ENCODE measurements at places on chromosomes 5 and 9.

DNA sequence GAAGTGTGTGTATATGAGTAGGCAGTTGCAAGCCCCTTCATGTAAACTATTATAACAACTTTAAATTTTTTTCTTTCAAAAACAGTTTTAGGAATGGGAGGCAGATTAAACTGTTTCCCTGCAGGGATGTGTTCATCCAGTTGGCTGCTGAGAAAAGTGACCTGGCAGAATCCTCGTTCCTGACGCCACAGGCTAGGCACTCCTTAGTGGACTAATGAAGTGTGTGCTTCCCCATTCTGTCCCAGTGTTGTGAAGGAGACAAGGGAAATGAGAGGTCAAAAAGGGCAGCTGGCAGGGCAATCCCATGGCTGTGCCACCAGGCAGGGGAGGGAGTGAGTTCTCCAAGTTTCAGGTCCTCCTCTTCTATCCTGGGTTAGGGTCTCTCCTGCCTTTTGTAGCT, 59.8 kb downstream of the FOXD1 start:
- no peak for DNase-seq

DNA sequence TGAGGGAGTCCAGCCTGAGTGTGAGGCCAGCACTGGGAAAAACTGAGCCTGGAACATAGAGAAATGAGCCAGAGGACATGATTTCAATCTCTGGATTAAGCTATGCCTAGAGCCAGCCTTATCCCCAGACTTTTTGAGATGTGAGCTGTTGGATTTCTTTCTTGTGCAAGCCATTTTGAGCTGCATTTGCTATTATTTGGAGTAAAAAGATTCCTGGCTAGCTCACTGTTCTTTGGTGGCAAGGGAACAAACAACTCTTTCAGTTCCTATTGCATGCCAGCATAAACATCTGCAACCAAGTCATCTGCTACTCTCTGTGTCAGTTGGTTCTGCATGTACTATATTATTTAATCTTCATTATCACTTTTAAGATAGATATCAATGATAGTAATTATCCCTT, 70.1 kb upstream of the MAN2A1 start:
- no peak for DNase-seq

GRCh38 chr9:114681594-114682332, at the start of gene TEX48:
Gene TEX48, minus strand, starts transcription at chr9:114682192. Its CDS starts 10,469 bp downstream, at chr9:114671723.
- peak; percentile 85 for DNase-seq

GRCh38 chr9:134495881-134496412, 145.7 kb upstream of the COL5A1 start:
- DNase-seq = no peak

- DNase-seq = peak; percentile 75
These were observed 2.9 kb downstream of the OR2S2 start for GRCh38 chr9:35954942-35955546.

GRCh38 chr5:59097712-59098111, 514.8 kb downstream of the RAB3C start:
- DNase-seq = no peak

DNA sequence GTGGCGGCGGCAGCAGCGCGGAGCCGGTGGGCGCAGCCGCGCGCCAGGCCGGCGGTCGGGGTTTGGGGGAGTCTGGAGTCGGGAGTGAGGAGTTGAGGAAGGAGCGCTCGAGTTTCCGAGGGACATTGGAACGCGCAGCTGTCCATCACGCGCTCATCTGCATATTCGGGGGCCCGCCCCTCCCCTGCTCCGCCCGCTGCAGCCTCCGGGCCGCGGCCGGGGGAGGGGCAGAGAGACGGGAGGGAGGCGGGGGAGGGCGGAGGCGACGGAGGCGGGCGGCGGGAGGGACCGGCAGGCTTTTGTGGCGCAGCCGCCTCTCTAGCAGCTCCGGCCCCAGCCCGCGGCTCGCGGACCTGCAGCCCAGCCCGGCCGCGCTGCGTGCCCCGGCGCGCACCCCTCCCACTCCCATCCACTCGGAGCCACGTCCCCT, at the start of gene IRX2:
IRX2 (minus strand) TSS at position 86 of the 430 bp plus-strand sequence. CDS start 264 bp downstream, outside the sequence.
- no peak for DNase-seq

- DNase-seq = no peak
These were observed 469.4 kb downstream of the CDK5RAP2 start for GRCh38 chr9:120110520-120110919.

GRCh38 chr5:149706158-149706557, 24.0 kb upstream of the PPARGC1B start:
- DNase-seq = no peak

GRCh38 chr9:112863746-112864145, 26.9 kb downstream of the SLC46A2 start:
- DNase-seq = no peak

GRCh38 chr9:3946840-3947587, 352.9 kb downstream of the GLIS3 start:
- no peak for DNase-seq

DNA sequence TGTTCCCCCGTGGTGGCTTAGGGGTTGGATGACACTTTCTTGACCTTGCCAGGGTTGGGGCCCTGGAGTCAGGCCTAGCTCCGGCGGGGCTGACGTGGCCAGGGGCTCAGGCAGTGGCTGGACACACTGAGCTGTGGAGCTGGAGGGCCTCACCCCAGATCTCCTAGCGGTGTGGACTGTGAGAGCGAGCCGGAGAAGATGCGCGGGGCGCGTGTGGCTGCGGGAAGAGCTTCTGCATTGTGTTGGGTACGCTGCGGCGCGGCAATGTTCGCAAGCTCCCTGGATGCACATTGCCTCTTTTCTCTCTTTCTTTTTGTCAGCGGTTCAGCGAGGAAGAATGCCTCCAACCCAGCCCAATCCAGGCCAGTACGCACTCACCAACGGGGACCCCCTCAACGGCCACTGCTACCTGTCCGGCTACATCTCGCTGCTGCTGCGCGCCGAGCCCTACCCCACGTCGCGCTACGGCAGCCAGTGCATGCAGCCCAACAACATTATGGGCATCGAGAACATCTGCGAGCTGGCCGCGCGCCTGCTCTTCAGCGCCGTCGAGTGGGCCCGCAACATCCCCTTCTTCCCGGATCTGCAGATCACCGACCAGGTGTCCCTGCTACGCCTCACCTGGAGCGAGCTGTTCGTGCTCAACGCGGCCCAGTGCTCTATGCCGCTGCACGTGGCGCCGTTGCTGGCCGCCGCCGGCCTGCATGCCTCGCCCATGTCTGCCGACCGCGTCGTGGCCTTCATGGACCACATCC, 4.8 kb downstream of the NR2F1 start:
- DNase-seq = no peak

- DNase-seq = peak; percentile 10
These were observed 315.5 kb upstream of the C9orf72 start for GRCh38 chr9:27888661-27889295.

DNA sequence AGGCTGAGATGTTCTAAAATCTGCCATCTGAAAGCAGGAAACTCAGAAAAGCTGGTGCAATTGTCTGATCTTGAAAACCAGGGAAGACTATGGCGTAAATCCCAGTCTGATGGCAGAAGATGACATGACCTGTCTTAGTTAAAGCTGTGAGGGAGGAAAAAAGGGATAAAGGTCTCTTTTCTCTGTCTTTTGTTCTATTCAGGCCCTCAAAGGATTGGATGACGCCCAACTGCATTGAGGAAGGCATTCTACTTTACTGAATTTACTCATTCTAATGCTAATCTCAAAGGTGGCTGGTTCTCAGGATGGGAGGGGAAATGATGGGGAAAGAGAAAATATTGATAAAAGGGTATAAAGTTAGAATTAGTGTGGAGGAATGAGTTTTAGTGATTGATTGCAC, 312.8 kb upstream of the CTNND2 start:
- no peak for DNase-seq

DNA sequence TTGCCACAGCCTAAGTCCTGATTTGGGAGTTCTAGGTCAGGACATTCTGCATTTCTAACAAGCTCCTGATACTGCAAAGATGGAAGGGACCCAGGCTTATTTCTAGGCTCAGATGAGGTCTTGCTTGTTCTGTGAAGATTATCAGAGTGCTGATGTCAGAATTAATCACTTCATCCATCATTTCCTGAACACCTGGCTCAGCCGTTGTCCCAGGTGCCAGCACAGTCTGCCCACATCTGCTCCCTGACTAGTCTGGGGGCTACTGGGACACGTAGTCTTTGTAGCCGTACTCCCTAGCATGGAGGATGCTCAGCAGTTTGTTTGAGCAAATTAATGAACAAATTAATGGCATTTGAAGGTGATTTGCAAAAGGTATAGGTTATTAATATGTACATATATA, 17.9 kb upstream of the SPINK4 start:
- no peak for DNase-seq

GRCh38 chr5:129382921-129383672, 77.0 kb upstream of the ADAMTS19 start:
- no peak for DNase-seq

DNA sequence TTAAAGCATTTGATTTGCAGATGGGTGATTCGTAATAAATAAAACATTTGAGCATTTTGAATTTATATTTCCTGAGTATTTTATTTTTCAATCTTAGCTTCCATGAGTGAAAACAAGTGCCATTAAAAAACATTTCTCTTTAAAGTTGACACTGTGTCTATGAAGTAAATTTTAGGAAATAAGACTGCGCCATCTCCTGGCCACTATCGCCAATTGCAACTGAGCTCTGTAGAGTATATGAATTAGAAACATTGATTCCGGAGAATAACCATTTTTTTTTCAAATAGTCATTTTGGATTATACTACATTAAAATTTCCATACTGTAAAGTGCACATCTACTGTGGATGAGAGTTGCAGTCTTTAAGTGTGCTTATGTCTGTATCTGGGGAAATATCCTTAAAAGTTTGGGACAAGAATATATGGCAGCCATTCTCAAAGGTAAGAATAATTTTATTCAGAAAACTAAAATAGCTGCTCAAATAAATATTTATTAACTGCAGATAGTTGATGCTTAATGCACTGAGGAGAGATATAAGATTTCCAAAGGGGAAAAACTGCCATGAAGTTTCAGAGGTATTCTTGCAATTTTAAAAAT, 5.9 kb downstream of the DMRTA1 start:
- DNase-seq = peak; percentile 57

- DNase-seq = no peak
These were observed 50.2 kb upstream of the ACTBL2 start for GRCh38 chr5:57532513-57533497.

- DNase-seq = peak; percentile 79
These were observed 7.5 kb upstream of the ERAP2 start for GRCh38 chr5:96868603-96869371.

- DNase-seq = no peak
These were observed 88.0 kb downstream of the PDZD2 start for GRCh38 chr5:31726952-31727351.

DNA sequence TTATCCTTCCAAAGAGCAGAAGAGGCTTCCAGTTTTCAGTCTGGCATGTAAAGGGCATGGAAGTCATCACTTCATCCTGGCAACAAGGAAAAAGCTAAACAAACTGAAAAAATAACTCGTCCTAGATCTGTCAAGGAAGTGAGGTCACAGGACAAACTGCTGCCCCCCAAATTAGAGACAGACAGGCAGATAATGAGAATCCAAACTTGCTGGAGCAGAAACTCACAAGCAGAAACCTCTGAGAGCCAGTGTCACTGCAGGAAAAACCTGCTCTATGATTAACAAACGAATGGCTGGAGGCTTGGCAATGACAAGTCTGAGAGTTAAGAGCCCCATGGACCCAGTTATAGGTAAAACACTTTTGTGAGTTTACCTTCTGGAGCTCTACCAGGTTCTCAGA, 18.9 kb upstream of the MLANA start:
- no peak for DNase-seq

- DNase-seq = no peak
These were observed 597.9 kb downstream of the PTPRD start for GRCh38 chr9:10014889-10015288.

- DNase-seq = no peak
These were observed 47.8 kb upstream of the EQTN start for GRCh38 chr9:27344776-27345175.

DNA sequence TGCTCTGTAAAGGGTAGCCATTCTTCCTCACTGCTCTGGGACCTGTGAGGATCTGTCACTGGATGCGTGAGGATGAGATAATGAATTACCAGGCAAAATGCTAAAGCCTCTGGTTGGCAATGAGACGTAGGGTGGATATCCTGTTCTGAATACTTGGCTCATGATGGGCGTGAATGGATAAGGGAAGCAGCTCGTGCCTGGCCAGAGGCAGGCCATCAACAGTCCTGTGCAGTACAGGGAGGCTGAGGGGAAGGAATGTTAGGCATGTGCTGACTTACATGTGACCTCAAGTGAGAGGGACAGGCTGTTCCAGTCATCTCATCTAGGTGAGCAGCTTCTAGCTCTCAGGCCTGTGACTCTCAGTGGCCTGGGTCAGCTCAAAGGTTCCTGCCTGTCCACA, 172.8 kb downstream of the CARTPT start:
- no peak for DNase-seq

DNA sequence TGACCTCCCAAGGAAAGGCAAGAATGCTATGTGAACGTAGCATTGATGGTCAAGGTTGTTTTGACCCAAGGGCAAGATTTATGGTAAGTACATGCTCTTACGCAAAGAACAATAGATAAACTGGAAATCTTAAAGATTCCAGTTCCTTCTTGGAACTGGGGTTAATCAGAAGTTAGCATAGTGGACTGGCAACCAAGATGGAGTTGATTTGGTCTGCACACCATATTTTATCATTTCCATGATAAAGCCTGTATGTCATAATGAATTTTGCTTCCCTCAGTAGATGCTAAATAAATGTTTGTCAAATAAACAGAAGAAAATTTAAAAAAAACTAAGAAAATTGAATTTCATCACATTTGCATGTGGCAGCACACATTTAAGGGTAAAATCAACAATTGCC, 242.4 kb upstream of the MEF2C start:
- DNase-seq = no peak

GRCh38 chr5:83104021-83104420, 26.7 kb downstream of the XRCC4 start:
- DNase-seq = no peak

GRCh38 chr5:42274913-42275312, 148.3 kb upstream of the GHR start:
- no peak for DNase-seq

- DNase-seq = no peak
These were observed 174.9 kb upstream of the MVB12B start for GRCh38 chr9:126151686-126152134.

DNA sequence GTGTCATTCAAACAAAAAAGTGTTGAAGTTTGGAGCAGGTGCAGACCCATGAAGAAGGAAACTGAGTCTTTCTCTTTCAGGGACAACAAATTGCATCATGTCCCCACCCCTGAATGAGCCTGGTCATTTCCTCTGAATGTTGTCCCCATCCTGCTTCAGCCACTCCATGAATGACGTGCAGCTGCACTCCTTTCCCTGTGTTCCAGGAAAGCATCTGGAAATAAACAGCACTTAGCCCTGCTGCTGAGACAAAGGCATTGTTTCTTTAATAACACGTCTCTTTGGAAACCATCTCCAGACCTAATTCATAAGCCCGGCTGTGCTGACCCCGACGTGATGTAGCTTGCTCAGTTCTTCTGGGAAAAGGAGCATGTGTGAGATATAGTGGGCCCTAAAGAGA, 682.3 kb downstream of the BRINP1 start:
- no peak for DNase-seq

DNA sequence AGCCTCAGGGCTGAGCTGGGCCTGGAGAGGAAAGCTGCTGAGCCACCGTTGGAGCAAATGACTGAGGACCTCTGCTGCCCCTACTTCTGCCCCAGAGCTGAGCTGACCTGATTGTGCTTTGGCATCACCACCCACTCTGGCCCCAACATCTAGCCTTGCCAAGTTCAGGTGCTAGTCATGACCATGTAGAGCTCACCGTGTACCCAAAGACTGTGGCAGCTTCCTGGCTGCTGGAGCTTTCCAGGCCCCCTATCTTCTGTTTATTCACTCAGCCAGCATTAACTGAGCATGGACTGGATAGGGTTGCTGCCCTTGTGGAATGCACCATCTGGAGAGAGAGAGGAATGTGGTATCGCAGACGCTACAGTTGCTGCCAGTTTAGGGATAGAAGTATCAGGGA, 49.1 kb downstream of the JADE2 start:
- no peak for DNase-seq

Measured in CD4-positive, alpha-beta T cell treated with Interleukin-17A for 1 hour (primary cell).